ENCODE measurements at places on chromosomes 1 and 21.

DNA sequence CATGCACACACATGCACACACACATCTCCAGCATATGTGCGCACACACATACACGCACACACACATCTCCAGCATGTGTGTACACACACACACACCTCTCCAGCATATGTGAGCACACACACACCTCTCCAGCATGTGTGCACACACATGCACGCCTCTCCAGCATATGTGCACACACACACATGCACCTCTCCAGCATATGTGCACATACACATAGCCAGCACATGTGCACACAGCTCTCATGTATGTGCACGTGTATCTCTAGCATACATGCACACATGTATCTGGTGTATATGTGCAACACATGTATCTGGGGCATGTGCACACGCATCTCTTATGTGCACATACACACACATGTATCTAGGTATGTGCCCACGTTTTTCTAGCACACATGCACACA lies 57.9 kb downstream of the SLC19A1 start:
- no peak for DNase-seq

DNA sequence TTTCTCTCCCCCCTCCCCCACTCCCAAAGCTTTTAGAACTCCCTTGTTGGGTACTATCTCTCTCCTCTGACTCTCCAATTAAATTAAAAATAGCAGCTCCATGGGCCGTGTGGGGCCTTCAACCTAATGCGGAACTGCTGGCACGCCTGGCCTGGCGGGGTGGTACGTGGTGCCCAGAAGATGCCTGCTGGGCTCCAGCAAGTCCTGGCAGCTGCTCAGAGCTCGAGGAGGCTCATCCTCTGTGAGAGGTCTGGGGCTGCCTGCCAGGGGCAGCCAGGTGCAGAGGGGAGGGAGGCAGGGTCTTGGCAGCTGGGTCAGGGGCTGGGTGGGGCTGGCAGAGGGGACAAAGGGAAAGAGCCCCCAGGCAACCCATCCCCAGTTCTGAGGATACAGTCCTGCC lies 74.4 kb downstream of the ACTL8 start:
- no peak for DNase-seq

DNA sequence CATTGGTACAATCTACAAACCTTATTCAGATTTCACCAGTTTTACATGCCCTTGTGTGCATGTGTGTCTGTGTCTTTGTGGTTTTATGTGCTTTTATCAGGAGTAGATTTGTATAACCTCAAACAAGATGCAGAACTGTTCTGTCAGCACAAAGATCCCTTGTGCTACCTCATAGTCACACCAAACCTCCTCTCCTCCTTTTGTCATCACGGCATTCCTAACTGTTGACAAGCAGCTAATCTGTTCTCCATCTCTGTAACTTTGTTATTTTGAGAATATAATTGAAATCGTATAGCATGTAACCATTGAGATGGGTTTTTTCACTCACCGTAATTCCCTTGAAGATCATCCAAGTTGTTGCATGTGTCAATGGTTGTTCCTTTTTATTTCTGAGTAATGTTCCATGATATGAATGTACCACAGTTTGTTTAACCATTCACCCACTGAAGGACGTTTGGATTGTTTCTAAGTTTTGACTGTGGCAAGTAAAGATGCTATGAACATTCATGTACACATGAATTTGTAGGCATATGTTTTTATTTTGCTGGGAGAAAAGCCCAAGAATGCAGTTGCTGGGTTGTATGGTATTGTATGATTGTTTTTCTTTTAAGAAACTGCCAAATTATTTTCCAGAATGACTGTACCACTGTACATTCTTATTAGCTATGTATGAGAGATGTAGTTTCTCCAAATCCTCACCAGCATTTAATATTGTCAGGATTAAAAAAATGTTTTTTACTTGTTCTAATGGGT lies 78.1 kb upstream of the B3GALT2 start:
- peak; percentile 84 for DNase-seq

DNA sequence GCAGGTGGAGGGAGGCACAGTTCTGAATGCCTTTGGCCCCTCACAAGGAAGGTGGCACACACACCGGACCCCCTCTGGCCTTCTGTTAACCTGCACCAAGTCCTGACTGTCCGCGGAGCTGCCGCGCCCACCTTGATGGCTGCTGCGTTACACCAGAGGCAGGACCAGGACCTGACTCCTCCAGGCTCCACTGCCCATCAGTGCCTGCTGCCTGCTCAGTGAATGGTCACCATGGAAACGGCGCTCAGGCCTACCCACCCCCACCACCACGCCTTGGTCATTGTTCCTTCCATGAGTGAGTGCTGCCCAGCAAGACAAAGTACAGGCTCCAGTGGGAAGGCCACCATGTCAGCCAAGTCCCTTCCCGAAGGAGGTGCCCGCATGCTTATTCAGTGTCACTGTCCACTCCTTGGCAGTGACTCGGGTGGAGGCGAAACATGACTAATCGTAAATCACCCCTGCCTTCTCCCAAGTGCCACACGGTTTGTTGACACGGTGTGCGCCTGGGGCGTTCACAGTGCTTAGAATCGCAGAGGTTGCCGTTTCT lies 57.3 kb downstream of the SLC37A1 start:
- no peak for DNase-seq

DNA sequence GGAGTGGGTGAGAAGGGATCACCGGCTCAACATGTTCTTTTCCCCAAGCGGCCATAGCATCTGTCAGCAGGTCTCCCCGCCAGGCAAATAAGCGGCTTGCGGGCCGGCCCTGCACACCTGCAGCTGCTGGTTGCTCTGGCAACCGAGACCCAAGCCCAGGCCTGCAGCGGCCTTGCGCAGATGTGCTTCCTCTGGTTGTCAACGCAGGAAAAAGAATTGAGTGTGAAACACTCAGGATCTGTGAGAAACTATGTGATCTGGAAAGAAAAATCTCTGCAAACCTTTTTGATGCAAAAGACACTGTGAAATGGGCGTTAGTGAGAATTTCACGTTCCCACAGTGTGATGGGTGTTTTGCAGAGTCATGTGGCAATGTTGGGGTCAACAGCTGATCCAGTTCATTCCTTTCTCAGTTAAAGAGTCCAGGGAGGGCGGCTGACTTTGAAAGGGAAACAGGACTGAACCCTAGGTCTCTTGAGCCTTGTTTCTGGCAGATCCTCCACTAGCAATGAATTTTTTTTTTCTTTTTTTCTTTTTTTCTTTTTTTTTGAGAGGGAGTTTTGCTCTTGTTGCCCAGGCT lies 28.4 kb downstream of the TOMM20 start:
- DNase-seq, result no peak

DNA sequence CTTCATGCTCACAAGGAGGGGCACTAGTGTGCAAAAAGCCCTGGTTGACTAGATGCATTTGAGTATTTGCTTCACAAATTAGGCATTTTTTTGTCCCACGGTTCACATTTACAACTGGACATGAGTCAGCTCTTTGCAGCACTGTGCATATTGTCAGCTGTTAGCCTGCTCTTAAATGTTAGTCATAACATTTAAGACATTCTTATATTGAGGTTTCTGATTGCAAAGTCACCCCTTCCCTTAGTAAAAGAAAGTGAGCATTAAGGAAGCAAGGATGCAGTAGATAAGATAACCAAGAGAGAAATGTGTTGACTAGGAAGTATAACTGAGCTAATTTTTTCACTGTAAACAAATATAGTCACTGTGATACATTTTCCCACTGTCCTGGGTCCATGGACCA lies 132.6 kb upstream of the CTTNBP2NL start:
- peak; percentile 19 for DNase-seq

GRCh38 chr1:89260042-89260441 lies 12.6 kb downstream of the GBP5 start:
- no peak for DNase-seq

DNA sequence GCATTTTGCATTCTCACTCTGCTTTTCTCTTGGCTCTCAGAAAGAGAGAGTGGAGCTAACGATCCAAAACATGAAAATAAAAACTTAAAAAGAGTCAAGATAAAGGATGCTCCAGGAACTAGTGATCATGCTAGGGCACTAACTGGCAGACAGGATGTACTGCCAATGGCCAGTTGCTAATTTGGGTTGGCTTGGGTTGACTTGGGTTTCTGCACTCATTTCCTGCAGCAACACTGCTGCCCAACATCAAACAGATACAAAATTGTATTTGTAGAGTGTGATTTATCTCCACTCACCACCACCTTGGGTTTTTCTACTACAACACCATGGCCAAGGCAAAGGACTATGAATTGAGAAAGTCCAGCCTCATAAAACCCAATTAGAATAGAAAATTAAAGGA lies 662.3 kb upstream of the PTBP2 start:
- DNase-seq, result no peak

- DNase-seq, result no peak
These were observed 34.8 kb upstream of the TENT5C start for GRCh38 chr1:117570988-117571409.

GRCh38 chr1:151994956-151995355 lies 1.3 kb upstream of the S100A10 start:
- DNase-seq, result peak; percentile 100

DNA sequence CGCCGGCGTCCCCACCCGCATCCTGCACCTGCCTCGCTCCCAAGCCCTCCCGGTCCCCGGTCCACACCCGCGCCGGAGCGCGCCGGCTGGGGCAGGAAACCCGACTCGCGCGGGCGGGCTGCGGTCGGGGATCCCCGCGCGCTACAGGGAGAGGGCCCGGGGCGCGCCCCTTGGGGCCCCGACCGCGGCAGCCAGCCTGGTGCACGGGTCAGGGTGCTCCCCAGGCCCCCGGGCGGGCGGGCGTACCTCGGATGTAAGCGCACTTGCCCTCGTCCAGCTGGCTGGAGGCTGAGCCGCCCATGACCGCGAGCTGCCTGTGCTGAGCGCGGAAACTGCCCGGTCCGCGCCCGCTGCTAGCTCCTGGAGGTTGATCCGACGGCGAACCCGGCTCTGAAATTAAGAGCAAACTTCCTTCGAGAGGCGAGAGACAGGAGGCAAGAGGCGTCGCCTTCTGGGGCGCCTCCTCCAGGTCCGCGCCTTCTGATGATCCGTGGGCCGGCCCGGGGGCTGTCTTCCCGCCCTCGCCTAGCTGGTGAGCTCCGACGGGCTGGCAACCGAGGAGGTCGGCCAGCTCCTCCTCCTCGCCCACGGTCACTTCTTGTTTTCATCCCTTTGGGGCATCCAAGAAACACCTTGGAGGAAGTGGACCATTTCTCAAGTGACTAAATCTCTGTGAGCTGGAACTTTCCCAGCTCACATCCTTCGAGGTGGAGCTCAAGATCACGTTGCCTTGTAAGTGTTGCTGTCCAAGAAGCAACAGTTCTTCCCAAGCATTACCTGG lies at the start of gene NIBAN1:
TSS of gene NIBAN1 (minus strand) at position 453 of the 781 bp plus-strand sequence. CDS start at position 301, 152 bp downstream.
- peak; percentile 72 for DNase-seq
